Ammon's horn (tissue), 1 donor: ENCODE measurements at places on chromosomes 12 and 14.
A peak's percentile ranks its signal among the peaks of the same experiment; 100 is the strongest.

GRCh38 chr14:22311636-22312035 is 277.4 kb downstream of the DAD1 start:
- DNase-seq = peak; percentile 10

- no peak for DNase-seq
Measured at GRCh38 chr14:26191671-26192070, 406.2 kb downstream of the NOVA1 start.

GRCh38 chr12:104299842-104300481 is 3.6 kb upstream of the EID3 start:
- no peak for DNase-seq

- DNase-seq = no peak
Measured at GRCh38 chr12:84421103-84421502, 491.5 kb downstream of the SLC6A15 start.
